ENCODE measurements at places on chromosomes 6 and 20.

DNA sequence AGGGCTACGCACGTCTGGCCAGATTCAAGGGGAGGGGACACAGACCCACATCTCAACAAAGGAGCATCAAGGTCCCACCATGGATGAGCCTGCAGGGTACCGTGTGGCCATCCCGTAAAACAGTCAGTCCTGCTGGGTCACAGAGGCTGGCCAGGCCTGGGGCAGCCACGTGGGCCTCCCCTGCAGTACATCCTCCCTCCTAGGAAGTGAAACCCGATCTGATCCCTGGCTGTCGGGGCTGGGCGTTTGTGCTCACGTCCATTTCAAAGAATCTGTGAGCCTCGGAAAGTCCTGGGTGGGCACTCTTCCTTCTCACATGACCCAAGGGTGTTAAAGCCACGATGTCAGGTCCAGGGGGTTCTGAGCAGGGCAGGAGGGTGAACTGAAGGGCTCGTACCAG lies 14.3 kb downstream of the SULF2 start:
- no peak for DNase-seq

DNA sequence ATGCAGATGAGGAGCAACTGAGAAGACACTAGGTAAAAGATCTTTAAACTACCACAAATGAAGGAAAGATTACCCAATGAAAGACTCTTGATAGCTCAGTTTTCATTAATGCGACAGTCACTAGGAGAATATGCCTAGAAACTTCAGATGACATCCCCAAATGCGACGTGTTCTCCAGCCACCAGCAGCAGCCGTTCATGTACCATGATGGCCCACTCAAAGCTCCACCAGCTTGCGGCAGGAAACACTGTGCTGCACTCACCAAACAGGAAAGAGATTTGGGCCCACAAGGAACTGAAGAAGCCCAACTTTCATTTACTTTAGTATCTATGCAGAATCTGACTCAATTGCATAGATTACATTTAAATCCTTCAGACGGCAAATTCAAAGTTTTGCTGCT lies 7.5 kb downstream of the DIDO1 start:
- peak; percentile 65 for DNase-seq

DNA sequence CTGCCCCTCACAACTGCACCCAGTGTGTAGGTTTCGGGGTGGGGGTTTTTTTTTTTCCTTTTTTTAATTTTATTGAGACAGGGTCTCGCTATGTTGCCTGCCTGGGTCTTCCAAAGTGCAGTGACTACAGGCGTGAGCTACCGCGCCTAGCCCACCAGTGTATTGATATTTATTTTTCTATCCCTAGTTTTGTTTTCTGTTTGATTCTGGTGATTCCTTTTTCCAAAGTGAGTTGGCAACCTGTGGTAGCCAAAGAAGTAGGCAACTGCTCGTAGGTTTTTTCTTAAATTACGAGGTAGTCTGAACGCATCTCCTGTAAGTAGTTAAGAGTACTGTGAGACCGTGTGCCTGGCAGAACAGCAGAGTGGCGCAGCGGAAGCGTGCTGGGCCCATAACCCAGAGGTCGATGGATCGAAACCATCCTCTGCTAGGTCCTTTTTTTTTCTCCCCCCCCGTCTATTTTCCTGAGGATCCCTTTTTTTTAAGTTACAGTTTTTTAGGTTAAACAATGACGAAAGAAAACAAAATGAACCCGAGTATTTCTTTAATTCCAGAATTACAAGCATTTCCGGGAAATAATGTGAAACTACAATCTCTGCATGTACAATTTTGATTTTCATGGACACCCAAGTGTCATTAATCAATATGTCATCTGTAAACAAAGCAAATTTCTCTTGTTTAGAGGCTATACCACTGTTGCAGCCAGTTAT lies 78.7 kb upstream of the BTN3A2 start:
- peak; percentile 57 for DNase-seq

DNA sequence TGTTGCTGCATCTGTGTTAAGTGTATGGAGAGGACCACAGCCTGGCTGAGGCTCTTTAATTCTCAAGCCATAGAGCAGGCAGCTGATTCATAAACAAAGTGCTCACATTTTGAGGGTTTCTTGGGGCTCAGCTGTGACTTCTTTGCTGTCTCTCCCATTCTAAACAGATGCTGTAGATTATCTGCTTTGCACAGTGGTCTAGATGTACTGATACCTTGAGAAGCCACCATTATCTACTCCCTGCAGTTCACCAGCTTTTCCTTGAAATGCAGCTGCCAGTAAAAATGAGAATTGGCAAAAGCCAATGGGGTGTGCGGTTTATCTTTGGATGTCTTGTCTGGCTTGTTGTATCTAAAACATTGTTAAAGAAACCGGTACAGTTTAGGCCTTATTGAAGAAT lies 5.2 kb upstream of the CNR1 start:
- DNase-seq = no peak

GRCh38 chr6:158028421-158028820 lies 46.8 kb downstream of the SYNJ2 start:
- no peak for DNase-seq

DNA sequence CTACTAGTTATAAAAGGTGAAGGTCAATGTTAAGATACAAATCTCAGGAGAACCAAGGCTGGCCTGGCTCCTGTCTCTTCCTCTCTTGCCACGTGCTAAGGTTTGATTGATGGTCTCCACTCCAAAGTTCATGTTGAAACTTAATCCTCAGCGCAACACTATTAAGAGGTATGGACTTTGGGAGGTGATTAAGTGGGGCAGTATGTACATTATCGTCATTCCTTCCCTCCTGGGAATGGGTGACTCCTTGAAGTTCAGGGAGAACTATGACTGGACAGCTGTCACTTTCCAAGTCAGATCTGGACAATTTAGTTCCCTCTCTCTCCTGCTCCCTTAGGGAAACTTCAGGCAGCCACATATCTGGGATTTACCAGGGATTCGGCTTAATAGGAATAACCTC lies 50.5 kb downstream of the KCNK5 start:
- no peak for DNase-seq

- no peak for DNase-seq
These were observed 31.0 kb downstream of the FOXF2 start for GRCh38 chr6:1420382-1420781.

- DNase-seq = no peak
These were observed 4.2 kb downstream of the TNFAIP3 start for GRCh38 chr6:137871291-137871690.

GRCh38 chr20:22586645-22587310 lies 2.4 kb upstream of the FOXA2 start:
- DNase-seq = no peak

- no peak for DNase-seq
These were observed 621.9 kb upstream of the CITED2 start for GRCh38 chr6:139996253-139996834.

- DNase-seq = no peak
These were observed 2.6 kb downstream of the EPHA7 start for GRCh38 chr6:93416571-93417420.

GRCh38 chr6:98323605-98324004 lies 510.8 kb upstream of the POU3F2 start:
- DNase-seq = no peak

DNA sequence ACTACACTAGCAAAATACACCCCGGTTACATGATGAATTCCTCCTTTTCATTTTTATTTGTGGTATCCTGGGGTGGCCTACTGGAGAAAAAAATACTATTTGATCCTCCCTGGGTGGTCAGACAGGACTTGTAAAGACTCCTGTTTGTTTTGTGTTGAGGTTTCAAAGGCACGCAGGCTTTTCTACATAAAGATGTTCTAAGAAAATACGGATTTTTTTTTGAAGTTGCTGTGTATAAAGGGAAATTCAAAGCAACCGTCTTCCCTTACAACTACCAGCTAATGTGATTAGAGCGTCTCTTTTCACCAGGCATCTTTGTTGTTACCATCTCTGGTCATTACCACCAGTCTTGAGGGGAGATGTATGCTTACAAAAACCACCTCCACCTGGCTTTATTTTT lies 187.1 kb downstream of the SOX4 start:
- DNase-seq = no peak

DNA sequence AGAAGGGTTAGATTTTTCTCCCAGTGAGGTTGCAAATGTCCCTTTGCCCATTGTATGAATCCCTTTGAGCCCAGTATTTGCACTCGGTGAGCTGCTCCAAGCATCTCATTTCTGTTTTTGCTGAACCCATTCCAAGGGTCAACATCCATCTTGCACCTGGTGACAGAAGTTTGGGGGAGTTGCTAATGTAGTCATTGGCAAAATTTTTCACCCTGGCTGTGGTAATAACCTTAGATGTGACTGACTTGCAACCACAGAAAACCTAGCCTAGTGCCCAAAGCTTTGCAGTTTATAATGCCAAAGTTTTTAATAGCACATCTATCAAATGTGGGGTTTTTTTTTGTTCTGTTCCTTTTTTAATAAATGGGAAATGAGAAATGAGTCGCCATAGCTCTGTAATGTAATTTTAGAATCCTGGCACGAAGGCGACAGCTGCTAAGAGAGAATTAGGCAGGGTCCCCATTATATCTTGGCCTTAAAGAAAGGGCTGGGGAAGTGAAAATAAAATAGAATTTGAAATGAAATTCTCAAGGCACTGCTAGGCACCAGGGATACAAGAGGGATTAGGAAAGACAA lies 682.8 kb downstream of the KIF16B start:
- DNase-seq = no peak

DNA sequence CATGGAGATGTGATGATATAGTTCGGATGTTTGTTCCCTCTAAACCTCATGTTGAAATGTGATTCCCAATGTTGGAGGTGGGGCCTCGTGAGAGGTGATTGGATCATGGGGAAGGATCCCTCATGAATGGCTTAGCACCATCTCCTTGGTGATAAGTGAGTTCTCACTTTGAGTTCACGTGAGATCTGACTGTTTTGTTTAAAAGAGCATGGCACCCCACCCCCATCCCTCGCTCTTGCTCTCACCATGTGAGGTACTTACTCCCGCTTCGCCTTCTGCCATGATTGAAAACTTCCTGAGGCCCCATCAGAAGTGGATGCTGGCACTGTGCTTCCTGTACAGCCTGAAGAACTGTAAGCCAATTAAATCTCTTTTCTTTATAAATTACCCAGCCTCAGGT lies 10.9 kb downstream of the SLC32A1 start:
- no peak for DNase-seq

DNA sequence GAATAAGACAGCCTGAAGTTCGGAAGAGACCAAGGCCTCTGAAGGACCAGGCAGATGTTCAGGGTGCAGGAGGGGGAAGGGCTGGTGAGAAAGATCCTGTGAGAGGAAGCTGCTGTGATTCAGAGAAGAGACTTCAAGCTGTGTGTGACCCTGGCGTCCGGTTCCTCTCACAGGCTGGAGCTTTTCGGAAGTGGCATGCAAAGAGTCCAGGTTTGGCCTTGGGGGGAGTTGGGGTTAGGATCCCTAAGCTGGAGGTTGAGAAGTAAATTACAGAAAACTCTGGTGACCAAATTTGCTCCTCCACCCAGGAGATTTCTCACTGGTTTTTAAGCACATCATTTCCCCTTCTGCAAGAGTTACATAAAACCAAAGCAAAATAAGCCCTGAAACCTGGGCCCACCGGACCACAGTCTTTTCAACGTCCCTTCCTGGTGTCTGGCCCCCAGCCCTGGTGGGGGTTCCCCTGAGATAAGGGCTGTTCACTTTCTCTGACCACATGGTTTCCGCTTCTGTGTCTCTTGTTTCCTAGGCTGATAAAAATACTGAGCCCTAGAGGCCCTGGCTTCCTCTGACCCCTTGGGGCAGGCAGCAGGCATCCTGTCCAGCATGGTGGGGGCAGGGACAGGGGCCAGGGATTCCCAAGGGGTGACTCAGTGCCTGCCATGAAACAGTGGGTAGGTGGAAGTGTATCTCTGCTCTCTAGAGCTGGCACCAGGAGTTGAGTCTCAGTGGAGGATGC lies 12.0 kb upstream of the LTA start:
- DNase-seq = peak; percentile 98

GRCh38 chr6:15776458-15776980 lies 113.7 kb upstream of the DTNBP1 start:
- no peak for DNase-seq

DNA sequence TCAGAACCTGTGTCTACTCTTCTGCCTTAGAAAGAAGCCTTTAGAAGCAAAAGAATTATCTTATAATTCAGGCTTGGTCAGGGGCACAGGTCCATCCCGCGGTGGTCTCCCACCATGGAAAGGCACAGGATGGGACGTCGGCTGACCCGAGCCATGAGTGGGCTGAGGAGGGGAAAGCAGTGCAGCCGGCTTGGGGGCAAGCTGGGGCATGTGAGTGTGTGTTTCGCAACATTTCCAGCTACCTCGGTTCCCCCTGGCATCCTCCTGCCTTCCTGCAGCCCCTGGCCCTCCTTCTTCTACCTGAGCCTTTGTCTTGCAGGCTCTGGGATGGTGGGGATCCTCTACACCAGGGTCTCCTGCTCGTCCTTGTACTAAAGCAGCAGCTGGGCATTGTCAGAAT lies 29.1 kb upstream of the FOXC1 start:
- no peak for DNase-seq

- no peak for DNase-seq
These were observed 261.2 kb downstream of the PTPRK start for GRCh38 chr6:128259029-128259724.

- DNase-seq = no peak
These were observed 32.9 kb downstream of the MMUT start for GRCh38 chr6:49430187-49430586.

DNA sequence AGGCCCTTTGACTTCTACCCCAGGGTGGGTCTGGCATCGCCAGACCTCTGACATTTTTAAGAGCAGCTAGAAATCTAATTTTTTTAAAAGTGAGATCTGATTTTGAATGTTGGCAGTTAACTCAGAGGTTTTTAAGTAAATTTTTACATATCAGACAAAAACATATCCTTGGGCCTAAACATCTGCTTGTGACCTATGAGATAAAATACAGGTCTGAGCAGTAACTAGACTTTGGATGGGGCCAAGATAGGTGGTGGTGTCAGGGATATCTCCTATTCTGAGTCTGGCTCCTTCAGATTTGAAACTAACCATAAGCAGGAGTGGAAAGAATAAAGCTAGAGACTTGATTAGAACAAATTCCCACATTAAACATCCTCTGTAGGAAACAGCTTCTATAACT lies 17.6 kb downstream of the RALY start:
- no peak for DNase-seq

DNA sequence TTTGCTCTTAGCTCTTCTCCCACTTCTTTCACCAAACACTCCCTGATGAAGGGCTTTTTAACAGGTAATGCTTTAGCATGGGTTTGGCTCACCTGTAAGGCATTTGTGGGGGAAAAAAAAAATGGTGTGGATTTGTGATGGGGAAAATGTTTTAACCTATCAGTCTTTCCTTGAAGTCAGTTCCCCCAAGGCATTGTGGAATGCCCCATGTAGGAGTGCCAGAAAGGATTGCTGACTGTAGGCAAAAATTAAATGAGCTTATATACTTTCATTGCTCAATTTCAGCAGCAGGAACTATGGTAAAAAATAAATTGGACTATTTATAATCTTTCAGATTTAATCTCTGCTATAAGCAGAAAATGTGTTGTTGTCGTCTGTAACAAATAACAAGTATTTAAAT lies 10.6 kb upstream of the SASH1 start:
- no peak for DNase-seq

- DNase-seq = peak; percentile 5
These were observed 658.8 kb downstream of the PTPRT start for GRCh38 chr20:42530855-42531448.

- no peak for DNase-seq
These were observed 45.5 kb downstream of the HMGN3 start for GRCh38 chr6:79188885-79189480.

GRCh38 chr6:118697554-118697953 lies 46.2 kb upstream of the CEP85L start:
- no peak for DNase-seq

GRCh38 chr6:159969921-159970320 lies 1.0 kb downstream of the IGF2R start:
- DNase-seq = peak; percentile 19

- DNase-seq = no peak
These were observed 161.8 kb downstream of the SCML4 start for GRCh38 chr6:107662333-107662732.

- DNase-seq = no peak
These were observed 23.0 kb downstream of the ZSCAN31 start for GRCh38 chr6:28312939-28313338.
